Spinal cord (tissue), 10 donors: ENCODE measurements at places on chromosomes 12 and 14. TPM values are rescaled to one million over a fixed set of nuclear protein-coding genes. Genes with fewer than 3 reads are reported as not detected.

TAS2R50 gene
- total RNA-seq: 10.9 TPM

LGALS3 gene
- 36.0 TPM for total RNA-seq

IFI27L1 gene
- 14.0 TPM for total RNA-seq

GALNT4 gene
- 6.0 TPM for total RNA-seq

CEP290 gene
- total RNA-seq: 35.2 TPM
